ENCODE measurements at places on chromosomes 7 and 10.

GRCh38 chr10:80277016-80277415, 12.4 kb downstream of the MAT1A start:
- no peak for DNase-seq

GRCh38 chr7:24842449-24843241, 85.4 kb upstream of the GSDME start:
- no peak for DNase-seq

GRCh38 chr7:2878306-2878705, 34.2 kb upstream of the GNA12 start:
- no peak for DNase-seq

DNA sequence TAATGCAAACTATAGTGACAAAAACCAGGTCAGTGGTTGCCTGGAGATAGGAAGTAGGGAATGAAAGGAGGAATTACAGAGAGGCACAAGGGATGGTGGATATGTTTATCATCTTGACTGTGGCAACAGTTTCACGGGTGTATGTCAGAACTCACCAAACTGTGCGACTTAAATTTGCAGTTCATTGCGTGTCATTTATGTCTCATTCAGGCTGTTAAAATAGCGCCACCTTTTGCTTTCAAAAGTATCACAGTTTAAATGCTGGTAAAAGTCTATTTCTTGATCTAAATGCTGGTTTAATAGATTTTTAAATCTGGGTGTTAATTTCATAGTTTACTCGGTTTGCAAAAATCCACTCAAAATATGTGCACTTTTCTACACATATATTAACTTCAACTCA, 51.0 kb downstream of the PTTG1IP2 start:
- no peak for DNase-seq

- no peak for DNase-seq
Measured at GRCh38 chr7:100155553-100156317, 2.8 kb downstream of the TRAPPC14 start.

DNA sequence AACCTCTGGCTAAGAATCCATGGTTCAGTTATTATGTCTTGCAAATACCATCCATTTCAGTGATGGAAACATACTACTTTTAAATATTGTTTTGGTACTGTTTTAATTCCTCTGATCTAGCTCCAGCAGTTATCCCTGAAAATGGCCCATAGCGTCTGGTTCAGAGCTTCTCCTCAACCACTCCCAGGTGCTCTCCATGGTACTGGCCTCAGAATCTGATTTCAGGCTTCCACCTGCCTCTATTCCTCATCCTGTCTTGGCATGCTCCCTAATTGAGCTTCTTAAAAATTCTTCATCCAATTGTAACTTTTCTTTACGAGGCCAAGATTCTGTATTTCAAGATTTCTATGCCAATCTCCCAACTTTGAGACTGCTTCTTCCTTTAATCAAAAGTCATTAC, 236.3 kb downstream of the HTR7 start:
- DNase-seq = no peak

- no peak for DNase-seq
Measured at GRCh38 chr10:88525371-88526069, 57.6 kb downstream of the RNLS start.

DNA sequence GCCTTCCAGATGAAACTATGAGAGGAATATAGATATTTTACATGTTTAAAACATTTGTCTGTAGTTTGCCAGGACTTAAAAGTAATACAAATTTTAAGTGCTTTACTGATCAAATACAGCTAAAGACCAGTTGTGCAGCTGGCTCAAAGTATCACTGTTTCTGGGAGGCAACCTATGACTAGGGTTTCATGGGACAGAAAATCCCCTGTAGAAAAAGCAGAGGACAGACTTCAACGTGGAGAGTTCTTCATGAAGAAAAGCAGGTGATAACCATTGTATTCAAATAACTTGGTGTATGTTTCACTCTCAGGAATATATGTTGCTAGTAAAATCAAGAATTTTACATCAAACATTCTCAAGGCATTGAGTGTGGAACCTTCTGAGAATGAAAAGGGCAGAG, 40.9 kb downstream of the PTER start:
- DNase-seq = no peak

DNA sequence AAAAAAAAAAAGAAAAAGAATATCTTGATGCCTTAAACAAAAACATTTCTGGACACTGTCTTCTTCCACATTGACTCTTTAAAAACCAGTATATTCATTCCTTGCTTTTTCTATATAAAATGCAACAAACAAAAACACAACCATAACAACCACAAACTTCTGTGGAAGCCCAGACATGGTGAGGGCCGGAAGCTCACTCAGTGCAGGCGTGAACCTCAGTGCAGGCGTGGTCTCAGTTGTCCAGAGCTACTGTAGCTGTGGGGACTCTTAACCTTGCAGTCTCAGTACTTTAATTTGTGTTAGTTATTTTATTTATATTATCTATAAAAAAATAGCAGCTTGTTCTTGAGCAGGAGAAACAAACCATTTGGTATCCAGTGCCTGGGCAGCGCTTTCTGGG, 131.8 kb downstream of the DOCK1 start:
- no peak for DNase-seq

- no peak for DNase-seq
Measured at GRCh38 chr7:49927631-49928030, 154.2 kb downstream of the VWC2 start.
